CD4-positive, alpha-beta T cell treated with Interleukin-6 at 100 ng/mL for 8 hours (primary cell): ENCODE measurements at places on chromosomes 1 and 21.

- no peak for DNase-seq
Measured at GRCh38 chr1:67440339-67440738, 10.1 kb upstream of the SERBP1 start.

DNA sequence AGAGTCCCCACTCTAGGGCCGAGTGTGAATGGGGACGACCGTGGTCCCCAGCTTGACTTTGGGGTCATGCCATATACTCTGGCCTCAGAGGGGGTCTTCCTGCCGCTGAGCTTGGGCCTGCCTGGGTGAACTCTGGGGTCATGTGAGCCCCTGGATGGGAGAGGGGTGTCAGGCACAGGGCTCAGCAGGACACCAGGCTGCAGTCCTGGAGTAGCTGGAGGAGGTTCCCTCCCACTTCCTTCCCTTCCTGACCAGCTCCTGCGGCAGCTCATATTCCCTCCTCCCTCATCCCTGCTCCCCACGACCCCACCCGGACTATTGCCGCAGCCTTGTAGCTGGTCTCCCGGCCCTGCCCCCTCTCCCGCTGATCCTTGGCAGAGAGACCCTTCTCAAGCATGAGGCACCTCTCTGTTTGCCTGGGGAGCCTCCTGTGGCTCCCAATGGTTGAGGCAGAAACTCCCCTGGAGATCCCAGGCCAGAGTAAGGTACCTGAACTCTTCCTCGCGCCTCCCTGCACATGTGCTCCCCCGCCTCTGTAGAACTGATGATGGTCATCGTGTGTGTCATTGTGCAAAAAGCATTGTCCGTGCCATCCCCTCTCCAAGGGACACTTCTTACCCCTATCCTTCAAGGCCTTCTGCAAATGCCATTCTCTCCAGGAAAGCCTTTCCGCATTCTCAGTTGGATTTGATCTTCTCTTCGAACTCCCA lies 1.8 kb downstream of the TNFRSF1B start:
- no peak for DNase-seq

- no peak for DNase-seq
Measured at GRCh38 chr1:231950331-231951128, 323.9 kb downstream of the DISC1 start.

DNA sequence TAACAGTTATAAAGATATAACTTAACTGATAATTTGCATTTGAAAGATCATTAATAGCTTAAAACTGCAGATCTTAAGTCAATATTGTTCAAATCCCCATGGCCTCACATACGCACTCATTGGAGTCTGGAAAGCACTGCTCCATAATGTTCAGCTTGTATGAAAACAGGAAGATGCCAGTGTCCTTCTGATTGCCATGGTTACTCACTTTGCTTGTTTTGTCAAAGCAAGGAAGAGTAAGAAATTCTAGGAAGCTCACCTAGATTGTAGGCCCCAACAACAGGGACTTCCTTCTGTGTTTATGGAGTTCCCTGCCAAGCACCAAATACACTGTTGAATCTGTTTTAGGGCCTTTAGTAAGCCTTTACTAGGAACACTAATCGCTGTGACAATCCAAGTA lies 10.9 kb downstream of the GAS5 start:
- DNase-seq: no peak
